Activated CD4-positive, alpha-beta T cell treated with anti-CD3 and anti-CD28 coated beads for 4 hours (primary cell): ENCODE measurements at places on chromosomes 6 and 20.

DNA sequence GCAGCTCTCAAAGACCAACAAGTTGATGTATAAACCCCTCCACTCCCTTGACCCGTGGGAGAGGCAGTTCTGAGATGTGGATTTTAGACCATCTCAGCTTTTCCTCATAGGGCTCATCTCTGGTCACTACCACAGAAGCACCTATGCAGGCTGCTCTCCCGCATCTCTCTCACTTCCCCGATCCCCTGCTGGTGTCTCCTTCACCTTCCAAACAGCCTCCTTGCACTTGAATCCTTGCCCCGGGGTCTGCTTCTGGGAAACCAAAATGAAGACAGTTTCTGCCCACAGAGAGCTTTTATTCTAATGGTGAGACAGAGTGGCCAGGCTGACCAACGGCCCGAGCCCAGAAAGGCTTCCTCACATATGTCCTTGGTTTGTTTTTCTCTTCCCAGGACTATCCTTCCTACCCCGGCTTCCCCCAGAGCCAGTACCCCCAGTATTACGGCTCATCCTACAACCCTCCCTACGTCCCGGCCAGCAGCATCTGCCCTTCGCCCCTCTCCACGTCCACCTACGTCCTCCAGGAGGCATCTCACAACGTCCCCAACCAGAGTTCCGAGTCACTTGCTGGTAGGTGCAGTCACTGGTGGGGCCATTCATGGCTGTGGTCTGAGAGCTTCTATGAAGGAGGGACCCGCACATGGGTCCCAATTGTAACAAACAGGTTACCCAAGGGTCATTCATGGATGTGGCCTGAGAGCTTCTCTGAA is 179.3 kb downstream of the EYA2 start:
- DNase-seq = no peak

GRCh38 chr20:3679749-3680700 is 1.8 kb downstream of the ADAM33 start:
- no peak for DNase-seq

DNA sequence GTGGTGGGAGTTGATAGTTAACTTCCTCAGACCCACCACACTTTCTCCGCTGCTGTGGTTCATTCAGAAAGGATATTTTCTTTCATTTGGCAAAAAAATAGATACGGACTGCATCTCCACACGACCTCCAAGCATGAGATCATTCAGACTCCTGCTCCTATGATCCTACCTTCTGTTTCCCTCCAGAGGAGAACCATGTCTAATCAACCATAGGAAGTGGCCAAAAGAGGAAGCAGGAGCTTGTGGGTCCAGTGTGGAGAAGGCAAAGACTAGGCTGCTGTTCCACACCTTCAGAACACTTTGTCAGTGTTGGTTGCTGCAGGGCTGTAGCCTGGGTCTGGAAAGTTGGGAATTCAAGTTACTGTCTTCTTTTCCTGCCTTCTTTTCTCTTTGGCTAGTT is 10.6 kb upstream of the KIF13A start:
- DNase-seq = no peak

- DNase-seq = no peak
Measured at GRCh38 chr6:106027758-106028157, 58.4 kb upstream of the PRDM1 start.

DNA sequence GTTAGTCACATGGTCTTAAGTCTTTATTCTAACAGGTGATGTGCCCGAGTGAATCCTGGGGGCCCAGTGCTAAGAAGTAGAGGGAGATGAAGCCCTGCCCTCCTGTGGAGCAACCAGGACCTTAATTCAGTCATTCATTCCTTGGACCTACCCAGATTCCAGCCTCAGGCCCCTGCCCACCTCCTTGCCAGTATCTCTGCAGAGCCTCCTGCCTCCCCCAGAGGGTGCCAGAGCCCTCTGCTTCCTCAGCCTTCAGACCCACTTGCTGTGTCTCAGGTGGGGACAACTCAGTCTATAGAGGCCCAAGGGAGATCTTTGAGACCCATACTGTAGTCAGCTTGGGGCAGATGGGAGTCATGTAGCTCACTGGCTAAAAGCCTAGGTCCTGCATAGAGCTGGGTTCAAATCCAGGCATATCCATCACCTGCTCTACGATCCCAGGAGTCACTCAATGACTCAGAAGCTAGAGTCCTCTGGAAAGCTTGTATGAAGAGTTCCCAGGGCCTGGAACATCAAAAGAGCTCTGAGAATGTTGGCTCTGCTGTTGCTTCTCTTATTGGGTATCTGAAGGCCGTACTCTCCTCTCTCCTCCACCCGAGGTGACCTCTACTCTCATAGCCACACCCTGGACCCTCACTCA is 3.9 kb upstream of the SIGLEC1 start:
- no peak for DNase-seq

- no peak for DNase-seq
Measured at GRCh38 chr6:106309766-106310373, 15.7 kb downstream of the ATG5 start.

- DNase-seq = no peak
Measured at GRCh38 chr6:41392246-41392645, 56.8 kb downstream of the NCR2 start.

GRCh38 chr20:50282592-50283241 is 92.1 kb downstream of the CEBPB start:
- no peak for DNase-seq

- DNase-seq = no peak
Measured at GRCh38 chr20:50434653-50435396, 75.4 kb upstream of the PTPN1 start.

DNA sequence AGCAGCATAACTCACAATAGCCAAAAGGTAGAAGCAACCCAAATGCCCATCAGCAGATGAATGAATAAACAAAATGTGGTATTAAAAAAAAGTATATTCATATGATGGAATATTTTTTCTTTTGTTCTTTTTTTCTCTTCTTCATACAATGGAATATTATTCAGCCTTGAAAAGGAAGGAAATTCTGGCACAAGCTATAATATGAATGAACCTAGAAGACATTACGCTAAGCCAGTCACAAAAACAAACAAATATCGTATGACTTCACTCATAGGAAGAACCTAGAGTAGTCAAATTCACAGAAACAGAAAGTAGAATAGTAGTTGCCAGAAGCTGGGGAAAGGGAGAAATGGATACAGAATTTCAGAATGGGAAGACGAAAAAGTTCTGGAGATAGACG is 63.7 kb downstream of the RBL1 start:
- DNase-seq = no peak

DNA sequence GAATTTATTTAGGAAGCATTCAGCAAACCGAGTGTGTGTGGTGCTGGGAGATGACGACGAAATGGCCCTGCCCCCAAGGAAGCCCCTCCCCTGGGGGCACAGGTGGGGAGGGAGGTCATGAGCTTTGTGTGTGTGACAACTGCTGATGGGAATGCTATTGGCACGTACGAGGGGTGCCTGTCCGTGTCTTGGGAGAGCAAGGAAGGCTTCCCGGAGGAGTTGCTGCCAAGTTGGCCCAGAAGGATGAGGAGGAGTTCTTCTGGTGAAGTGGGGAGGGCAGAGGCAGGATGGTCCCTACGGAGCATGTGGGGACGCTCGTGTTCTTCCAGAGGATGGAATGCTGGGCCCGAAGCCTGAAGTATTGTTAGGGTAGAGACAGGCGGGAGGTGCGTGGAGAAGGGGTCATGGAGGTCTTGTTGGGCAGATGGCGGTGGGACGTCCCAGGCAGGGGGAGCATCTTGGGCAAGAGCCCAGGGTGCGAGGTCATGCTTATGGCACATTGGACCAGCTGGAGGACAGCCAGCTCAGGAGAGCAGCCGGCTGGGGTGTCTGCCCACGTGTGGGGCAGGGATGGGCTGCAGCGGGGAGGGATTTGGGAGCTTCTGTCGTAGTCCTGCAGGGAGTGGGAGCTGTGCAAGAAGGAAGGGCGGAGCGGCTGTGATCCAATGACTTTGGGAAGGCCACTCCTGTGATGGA is 46.1 kb downstream of the SYNJ2 start:
- no peak for DNase-seq
